Ovary (tissue), 10 donors: ENCODE measurements at places on chromosomes 12 and 14.

- DNase-seq, result no peak
Measured at GRCh38 chr12:112126911-112127310, 1.6 kb downstream of the TRAFD1 start.

- no peak for DNase-seq
Measured at GRCh38 chr12:108125073-108125472, 4.0 kb upstream of the WSCD2 start.

GRCh38 chr14:96055753-96056508 lies 16.8 kb downstream of the C14orf132 start:
- no peak for DNase-seq

DNA sequence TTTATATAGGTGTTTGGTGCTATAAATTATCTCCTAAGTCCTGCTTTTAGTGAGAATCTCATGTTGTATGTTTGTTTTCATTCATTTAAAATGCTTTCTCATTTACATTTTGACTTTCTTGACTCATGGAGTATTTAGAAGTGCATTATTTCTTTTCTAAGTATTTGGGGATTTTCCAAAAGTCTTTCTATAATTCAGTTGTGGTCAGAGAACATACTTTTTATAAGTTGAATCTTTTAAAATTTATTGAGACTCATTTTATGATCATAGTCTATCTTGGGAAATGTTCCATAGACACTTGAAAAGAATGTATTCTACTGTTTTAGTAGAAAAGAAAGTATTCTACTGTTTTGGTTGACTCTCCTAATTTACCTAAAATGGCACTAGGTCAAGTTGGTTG lies 168.2 kb downstream of the AKAP6 start:
- DNase-seq, result no peak

- DNase-seq, result no peak
Measured at GRCh38 chr12:8699714-8700113, 1.9 kb downstream of the RIMKLB start.

GRCh38 chr14:50874757-50875156 lies 2.9 kb downstream of the ABHD12B start:
- no peak for DNase-seq
